ENCODE measurements at places on chromosomes 3 and 15.

DNA sequence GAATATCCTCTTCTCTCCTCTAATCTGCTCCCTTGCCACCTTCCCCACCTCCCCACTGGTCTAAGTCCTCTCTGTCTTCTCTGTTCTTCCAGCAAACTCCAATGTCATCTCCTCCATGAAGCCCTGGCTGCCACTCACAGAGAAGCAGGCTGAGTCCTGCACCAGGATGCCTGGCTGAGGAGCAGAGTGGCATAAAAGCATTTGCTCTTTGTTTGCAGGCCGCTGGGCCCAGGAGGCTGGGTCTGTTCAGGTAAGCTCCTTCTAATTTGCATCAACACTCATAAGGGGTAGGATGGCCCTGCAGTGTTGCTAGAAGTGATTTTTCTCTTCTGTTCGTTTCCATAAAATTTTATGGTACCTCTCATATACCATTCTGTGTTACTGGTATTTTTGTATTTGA is 43.2 kb upstream of the KLHL25 start:
- peak overlapping the region; percentile 71 for H3K27ac ChIP-seq
- DNase-seq, result peak; percentile 66
- H3K4me3 ChIP-seq, result no peak overlapping the region

DNA sequence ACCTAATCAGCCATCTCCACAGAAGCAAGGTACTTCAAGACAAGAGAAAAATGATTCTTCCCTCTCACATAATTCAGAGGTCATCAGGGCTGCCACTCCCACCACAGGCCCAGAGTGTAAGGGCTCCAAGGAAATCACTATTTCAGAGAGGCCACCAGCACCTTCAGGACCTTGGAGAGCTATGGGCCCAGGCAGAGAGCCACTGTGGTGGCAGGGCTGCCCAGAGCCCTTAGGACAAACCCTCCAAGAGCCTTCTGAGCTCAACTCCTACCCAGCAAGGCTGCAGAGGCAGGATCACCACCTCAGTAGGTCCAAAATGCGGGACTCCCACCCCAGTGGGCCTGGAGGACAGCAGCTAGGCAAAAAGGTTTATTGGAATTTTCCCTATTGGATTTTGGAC is 17.9 kb upstream of the FAN1 start:
- no peaks in the 10 kb centered on the region for H3K4me1 ChIP-seq
- H3K27ac ChIP-seq, result no peak overlapping the region
- H3K4me3 ChIP-seq, result no peak overlapping the region
- H3K27me3 ChIP-seq, result no peaks in the 10 kb centered on the region
- DNase-seq, result no peak

GRCh38 chr15:99504071-99504822 is 61.5 kb upstream of the MEF2A start:
- H3K4me1 ChIP-seq, result peaks cover 36% of the 10 kb centered on the region
- no peaks in the 10 kb centered on the region for H3K27me3 ChIP-seq
- no peak overlapping the region for H3K4me3 ChIP-seq

GRCh38 chr3:146092230-146092629 is 68.8 kb downstream of the PLOD2 start:
- H3K27me3 ChIP-seq, result no peaks in the 10 kb centered on the region
- no peak for DNase-seq
- H3K4me1 ChIP-seq, result no peaks in the 10 kb centered on the region
- no peak overlapping the region for H3K4me3 ChIP-seq
- H3K36me3 ChIP-seq, result no peaks in the 10 kb centered on the region
- no peak overlapping the region for H3K27ac ChIP-seq

DNA sequence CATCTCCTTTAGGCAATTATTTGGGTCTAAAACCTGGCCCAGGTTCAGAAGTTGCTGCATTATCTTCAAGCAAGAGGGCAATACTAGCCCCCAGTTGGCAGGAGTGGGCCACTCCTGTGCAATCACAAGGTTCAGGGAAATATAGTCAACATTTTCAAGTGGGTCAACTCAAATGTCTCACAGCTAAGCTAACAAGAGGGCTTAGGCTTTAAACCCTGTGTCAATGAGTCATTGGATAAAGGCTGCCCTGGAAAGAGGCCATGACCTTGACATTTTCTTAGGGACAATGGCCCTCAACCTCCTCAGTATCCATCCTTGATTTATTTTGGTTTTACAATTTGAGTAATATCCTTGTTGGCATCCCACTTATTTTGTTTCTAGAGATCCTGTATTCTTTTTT is 73.5 kb upstream of the DCP1A start:
- H3K27me3 ChIP-seq, result peaks cover 3% of the 10 kb centered on the region
- H3K4me3 ChIP-seq, result no peak overlapping the region
- no peak for DNase-seq

- no peaks in the 10 kb centered on the region for H3K36me3 ChIP-seq
- no peaks in the 10 kb centered on the region for H3K4me1 ChIP-seq
- no peaks in the 10 kb centered on the region for H3K27me3 ChIP-seq
- no peak overlapping the region for H3K4me3 ChIP-seq
- no peak for DNase-seq
- no peak overlapping the region for H3K27ac ChIP-seq
Observed at GRCh38 chr3:107407355-107407754, 30.1 kb downstream of the CCDC54 start.

DNA sequence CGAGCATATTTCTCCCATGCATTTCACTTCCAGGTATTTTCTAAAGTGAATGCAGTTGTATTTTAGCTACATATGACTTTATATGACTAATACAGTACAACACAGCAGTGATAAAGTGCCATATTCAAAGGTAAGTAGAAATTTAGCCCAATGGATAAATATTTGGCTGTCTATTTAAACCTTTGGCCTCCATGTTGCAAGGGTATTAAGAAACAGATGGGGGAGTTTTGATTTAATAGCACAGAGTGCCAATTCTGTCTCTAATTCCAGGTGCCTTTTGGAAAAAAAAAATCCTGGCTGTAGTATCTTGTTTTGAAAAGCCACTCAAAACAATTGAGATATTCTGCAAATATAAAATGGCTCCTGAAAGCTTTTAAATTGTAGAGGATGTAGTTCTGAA is 44.9 kb upstream of the SGO1 start:
- H3K36me3 ChIP-seq, result no peaks in the 10 kb centered on the region
- H3K27ac ChIP-seq, result no peak overlapping the region
- no peak for DNase-seq

GRCh38 chr3:194854659-194855390 is 169.1 kb downstream of the FAM43A start:
- H3K27ac ChIP-seq, result no peak overlapping the region
- H3K27me3 ChIP-seq, result no peaks in the 10 kb centered on the region
- peaks cover 10% of the 10 kb centered on the region for H3K4me1 ChIP-seq
- no peak overlapping the region for H3K4me3 ChIP-seq

DNA sequence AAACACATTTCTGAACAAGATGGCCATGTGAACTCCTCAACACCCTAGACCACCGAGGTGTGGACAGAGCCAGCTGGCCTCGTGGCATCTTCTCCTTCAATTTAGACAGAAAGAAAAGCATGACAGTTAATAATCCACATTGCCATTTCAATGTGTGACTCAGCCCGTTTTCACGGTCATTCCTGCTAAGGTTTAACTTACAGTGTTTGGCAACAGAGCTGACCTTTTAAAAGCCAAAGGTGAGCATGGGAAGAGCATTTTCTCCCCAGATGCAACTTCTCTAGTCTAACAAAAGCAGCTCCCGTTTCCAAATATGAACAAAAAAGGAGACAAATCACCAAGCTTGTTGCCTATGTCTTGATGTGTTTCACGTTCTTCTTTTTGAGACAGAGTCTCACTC is 417.6 kb upstream of the WNT5A start:
- H3K36me3 ChIP-seq, result no peaks in the 10 kb centered on the region
- no peaks in the 10 kb centered on the region for H3K4me1 ChIP-seq
- no peak overlapping the region for H3K27ac ChIP-seq

- no peak for DNase-seq
- H3K27me3 ChIP-seq, result no peaks in the 10 kb centered on the region
- H3K4me3 ChIP-seq, result peak overlapping the region; percentile 62
- peaks cover 53% of the 10 kb centered on the region for H3K4me1 ChIP-seq
- H3K27ac ChIP-seq, result peak overlapping the region; percentile 97
Observed at GRCh38 chr15:92900731-92901071, 577 bp downstream of the CHD2 start.

DNA sequence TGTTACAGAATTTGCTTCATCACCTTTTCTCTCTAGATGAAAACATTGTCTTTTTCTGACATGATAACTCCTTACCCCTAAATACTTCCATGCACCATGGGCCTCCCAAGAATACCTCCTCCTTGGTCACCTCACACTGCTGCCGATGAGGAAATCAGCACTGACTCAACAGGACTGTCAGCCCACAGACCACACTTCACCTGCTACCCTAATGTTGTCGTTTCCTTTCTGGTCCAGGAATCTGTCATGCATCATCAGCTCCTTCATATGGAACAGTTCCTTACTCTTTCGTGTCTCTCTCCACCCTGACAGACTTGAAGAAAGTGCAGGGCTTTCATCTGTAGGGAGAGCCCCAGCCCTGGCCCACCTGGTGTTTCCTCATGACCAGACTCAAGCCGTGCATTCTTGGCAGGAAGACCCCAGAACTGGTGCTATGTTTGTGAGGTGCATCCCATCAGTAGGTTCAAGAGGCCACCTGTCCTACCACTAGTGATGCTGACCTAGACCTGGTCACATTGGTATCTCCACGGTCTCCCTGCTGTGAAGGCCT is 41.1 kb upstream of the PLXNA1 start:
- H3K27me3 ChIP-seq, result no peaks in the 10 kb centered on the region
- H3K27ac ChIP-seq, result no peak overlapping the region

DNA sequence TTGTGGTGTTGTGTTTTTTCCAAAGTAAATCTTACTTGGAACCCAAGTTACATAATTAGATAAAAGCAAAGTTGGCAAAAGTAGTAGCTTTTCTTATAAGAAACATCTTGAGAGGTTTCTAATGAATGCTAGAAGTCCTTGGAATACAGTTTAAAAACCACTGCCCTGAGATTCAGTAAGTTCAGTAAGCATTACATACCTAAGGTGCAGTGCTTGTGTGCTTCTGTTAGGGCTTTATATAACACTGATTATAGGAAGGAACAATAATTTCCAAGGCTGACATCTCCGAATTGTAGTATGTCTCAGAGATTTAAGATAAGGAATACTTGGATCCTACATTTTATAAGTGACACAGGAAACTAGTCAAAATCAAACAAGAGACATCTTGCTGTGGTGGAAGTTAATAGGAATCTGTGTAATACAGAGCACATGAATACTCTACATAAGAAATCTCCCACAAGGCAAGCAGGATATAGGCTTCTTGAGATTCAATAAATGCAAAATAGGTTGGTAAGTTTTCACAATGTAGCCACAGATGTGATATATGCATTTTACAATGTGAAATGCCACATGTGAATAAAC is 268.2 kb downstream of the LSAMP start:
- H3K27ac ChIP-seq, result no peak overlapping the region
- H3K4me3 ChIP-seq, result no peak overlapping the region
- no peaks in the 10 kb centered on the region for H3K27me3 ChIP-seq
- H3K4me1 ChIP-seq, result no peaks in the 10 kb centered on the region
- DNase-seq, result no peak

DNA sequence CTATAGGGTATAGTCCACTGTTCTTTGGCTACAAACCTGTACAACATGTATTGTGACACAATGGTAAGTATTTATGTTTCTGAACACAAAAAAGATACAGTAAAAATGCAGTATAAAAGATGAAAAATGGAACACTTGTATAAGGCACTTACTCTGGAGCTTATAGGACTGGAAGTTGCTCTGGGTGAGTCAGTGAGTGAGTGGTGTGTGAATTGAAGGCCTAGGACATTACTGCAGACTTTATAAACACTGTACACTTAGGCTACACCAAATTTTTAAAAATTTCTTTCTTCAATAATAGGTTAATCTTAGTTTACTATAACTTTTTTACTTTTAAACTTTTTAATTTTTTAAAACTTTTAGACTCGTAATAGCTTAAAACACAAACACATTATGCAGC is 10.5 kb upstream of the PDZRN3 start:
- H3K4me3 ChIP-seq, result no peak overlapping the region
- peaks cover 9% of the 10 kb centered on the region for H3K4me1 ChIP-seq
- no peak overlapping the region for H3K27ac ChIP-seq
- no peaks in the 10 kb centered on the region for H3K27me3 ChIP-seq

DNA sequence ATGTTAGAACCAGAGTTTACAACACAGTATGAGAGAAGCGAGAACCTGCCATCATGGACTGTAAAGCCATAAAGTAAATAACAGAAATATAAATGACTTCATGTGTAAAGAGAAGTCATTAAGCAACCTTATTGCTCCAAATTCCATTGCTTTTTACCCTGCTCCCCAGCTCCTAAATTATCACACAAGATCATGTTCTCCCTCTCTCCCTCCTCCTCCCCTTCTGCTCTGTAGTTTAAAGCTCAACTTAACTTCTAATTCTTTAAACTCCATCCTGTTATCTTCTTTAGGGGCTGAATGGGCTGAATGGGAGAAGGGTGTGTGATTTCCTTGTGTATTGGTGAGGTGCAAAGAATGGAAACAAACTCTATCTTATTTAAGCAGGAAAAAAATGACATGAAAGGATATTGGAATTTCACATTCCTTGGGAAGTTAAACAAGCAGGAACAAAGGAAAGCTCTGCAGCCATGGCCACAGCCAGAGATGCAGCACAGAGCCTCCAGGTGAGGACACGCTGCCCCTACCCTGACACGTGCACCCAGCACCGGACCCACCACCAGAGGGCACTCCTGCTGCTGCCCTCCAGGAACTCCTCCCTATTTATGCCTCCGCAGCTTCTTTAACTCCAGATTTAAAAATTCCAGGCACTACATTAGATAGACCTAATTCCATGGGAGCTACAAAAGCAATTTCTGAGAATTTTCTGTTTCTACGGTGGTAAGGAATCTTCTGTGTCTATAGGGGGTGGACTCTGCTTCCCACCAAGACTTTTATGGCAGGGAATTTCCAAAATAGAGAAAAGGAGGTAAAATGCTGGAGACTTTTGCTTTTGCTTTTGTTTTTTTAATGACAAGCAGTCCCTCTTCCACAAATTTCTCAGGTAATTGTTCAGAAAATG is 76.9 kb upstream of the ABI3BP start:
- no peak for DNase-seq
- peaks cover 32% of the 10 kb centered on the region for H3K4me1 ChIP-seq
- no peaks in the 10 kb centered on the region for H3K27me3 ChIP-seq
- no peak overlapping the region for H3K27ac ChIP-seq

- no peaks in the 10 kb centered on the region for H3K4me1 ChIP-seq
- H3K4me3 ChIP-seq, result peak overlapping the region; percentile 18
- DNase-seq, result no peak
- peaks cover 13% of the 10 kb centered on the region for H3K36me3 ChIP-seq
Observed at GRCh38 chr3:52372822-52373504, 56.8 kb downstream of the DNAH1 start.

DNA sequence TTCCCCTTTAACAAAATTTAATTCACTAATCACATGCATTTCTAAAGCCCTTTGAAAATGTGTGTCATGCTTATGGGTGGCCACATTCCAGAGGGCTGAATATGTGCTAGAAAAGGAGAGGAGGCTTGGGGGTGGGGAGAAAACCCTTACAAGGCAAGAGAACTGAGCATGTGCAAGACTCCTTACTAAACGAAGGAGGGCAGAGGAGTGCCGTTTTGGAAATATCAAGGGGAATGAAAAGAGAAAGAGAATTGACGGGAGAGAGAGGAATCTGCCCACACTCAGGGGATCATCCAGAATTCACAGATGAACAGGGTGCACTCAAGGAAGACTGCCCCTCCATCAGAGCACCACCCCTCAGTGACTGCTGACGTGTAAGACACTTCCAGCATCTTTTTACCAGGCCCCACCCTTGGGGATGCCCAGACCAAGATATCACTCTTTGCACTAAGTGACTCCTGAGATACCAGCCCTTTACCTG is 37.9 kb upstream of the TSC22D2 start:
- no peaks in the 10 kb centered on the region for H3K36me3 ChIP-seq
- DNase-seq, result peak; percentile 70
- H3K27me3 ChIP-seq, result no peaks in the 10 kb centered on the region
- H3K4me1 ChIP-seq, result peaks cover 29% of the 10 kb centered on the region
- H3K4me3 ChIP-seq, result no peak overlapping the region

GRCh38 chr15:39438799-39439592 is 141.9 kb upstream of the THBS1 start:
- no peak for DNase-seq
- no peak overlapping the region for H3K4me3 ChIP-seq
- no peaks in the 10 kb centered on the region for H3K36me3 ChIP-seq
- H3K4me1 ChIP-seq, result peaks cover 10% of the 10 kb centered on the region
